Activated gamma-delta T cell treated with anti-CD3 and anti-CD28 coated beads, Interleukin-2, amount 50 U/mL, for 16 hours (primary cell): ENCODE measurements at places on chromosomes 13 and 19.

DNA sequence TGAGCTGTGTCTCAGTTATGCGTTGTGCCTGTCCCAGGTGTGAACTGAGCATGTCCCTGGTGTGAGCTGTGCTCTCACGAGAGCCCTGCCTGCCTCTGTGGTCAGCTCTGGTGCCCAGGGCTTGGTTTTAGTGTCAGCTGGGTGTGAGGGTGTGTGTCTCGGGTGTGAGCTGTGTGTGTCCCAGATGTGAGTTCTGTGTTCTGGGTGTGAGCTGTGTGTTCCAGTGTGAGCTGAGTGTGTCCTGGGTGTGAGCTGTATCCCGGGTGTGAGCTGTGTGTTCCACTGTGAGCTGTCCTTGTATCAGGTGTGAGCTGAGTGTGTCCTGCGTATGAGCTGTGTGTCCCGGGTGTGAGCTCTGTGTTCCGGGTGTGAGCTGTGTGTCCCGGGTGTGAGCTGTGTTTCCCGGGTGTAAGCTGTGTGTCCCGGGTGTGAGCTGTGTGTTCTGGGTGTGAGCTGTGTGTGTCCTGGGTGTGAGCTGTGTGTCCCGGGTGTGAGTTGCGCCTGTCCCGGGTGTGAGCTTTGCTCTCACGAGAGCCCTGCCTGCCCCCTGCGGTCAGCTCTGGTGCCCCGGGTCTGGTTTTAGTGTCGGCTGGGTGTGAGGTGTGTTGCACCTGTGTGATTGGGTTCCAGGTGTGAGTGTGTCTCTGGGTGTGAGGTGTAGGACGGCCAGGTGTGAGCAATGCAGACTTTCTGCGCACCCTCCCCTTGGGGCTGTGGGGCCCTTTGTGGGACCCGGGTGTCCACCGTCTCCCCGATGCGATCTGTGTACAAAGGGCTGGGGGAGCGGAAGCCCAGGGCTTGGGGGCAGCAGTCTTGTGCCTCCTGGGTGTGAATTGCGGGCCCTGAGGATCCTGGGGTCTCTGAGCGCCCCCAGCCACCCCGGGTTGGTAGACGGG lies 7.1 kb upstream of the PEAK3 start:
- no peak for DNase-seq

DNA sequence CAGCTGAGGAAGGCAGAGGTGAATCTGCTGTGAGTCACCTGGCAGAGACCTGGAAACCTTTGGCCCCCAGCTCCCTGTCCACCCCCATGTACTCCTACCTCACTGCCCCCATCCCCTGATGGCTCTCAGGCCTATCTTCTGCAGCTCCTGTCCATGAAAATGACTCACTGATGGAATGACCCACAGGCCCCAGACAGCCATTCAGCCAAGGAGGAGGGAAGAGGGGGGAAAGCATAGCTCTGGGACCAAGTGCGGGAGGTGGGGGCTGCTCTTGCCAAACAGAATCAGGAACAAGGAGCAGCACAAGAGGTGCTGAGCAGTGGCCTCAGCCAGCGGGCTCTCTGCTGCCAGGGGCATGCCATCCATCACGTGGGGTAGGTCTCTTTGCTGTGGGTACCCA lies 111.4 kb upstream of the C1QTNF9B start:
- DNase-seq = no peak

DNA sequence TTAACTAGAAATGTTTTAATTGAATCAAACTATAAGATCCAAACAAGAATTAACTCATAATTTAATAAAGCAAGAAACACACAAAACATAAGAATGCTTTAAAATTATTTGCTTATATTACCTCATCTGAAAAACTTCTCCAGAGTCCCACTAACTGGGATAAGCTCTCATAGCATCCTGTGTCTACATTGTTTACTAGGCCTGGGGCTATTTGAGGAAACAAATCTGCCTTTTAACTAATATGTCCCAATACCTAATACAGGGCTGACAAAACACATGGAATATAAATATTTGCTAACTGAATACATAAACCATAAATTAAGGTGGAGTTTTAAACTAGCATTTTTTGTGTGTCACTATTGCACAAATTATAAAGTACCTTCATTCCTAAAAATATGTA lies 1399.8 kb upstream of the SLC10A2 start:
- no peak for DNase-seq

GRCh38 chr13:113048766-113049165 lies 56.8 kb upstream of the F7 start:
- DNase-seq = no peak

- no peak for DNase-seq
Observed at GRCh38 chr19:35560677-35561076, 2.8 kb downstream of the ATP4A start.

- DNase-seq = no peak
Observed at GRCh38 chr19:45881909-45882528, 3.9 kb downstream of the IRF2BP1 start.

DNA sequence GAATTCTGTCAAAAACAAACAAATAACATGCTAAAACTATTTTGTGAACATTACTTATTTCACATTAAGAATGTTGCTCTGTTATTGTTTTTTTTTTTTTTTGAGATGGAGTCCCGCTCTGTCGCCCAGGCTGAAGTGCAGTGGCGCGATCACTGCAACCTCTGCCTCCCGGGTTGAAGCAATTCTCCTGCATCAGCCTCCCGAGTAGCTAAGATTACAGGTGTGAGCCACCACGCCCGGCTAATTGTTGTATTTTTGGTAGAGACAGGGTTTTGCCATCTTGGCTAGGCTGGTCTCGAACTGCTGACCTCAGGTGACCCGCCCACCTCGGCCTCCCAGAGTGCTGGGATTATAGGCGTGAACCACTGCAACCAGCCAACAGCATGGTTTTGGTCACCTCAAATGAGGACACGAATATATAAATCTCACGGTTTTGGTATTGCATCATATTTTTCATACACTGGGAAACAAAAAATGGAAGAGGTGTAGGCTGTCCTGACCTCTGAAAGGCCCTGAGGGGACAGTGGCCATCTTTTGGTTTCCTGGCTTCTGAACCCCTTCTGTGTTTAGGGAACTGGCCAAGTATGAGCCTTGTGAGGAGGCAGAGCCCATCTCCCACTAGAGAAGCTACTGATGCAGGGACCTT lies 25.5 kb downstream of the GPR42 start:
- no peak for DNase-seq

DNA sequence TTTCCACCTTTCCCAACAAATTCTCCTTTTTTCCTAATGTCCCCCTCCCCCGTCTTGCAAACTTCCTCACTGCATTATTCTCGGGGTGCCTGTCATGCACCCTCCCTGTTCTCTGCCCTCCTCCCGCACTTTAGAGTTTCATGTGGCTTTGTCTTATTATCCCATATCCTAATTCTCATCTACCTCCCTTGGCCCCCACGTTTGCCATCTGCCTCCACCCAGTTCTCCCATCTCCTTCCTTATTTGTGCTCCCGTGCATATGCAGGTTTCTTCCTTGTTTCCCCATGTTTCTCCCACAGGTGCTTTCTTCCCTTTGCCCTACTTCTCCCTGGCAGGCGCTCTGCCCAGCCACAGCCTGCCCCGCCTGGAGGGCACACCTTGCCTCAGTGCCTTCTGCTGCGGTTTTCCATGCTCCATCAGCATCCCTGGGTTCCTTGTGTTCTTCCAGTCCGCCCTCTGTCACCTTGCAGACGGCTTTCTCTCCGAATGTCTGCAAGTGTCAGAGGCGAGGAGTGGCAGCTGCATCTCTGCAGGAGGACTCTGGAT lies 1.5 kb downstream of the SPATA13 start:
- DNase-seq = no peak

DNA sequence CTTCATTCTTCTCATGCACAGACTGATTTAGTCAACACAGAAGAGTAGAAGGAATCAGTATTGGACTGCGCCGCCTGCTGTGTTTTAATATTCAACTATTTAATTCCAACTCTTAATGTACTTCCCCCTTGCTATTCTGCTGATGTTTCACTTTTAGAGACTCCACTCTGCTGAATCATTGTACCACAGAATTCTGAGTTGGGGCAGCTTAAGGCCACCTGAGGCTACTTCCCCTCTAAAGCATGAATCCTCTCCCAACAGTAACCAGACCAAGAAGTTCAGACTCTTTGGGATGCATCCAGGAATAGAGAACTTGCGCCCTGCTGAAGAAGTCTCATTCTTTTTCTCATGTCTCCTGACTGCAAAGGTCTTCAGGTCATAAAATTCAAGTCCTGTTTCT lies 708.8 kb downstream of the UQCRFS1 start:
- DNase-seq = no peak

DNA sequence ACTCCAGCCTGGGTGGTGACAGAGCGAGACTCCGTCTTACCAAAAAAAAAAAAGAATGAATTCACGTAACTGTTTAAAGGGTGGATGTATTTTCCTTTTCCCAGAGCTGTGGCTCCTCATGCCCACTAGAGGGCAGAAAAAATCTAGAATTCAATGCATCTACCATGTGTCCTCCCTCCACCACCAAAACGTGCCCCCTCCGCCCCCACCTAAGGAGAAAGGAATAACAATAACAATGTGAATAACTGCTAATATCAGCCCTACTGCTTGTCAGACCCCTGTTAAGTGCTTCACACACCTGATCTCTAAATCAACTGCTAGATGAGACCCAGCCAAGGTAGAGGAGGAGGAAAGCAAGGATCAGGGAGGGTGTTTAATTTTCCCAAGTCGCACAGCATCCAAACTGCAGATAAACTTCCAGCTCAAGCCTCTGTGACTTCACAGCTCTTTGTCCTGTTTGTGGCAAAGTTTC lies 20.2 kb upstream of the PNMA8B start:
- DNase-seq = no peak

GRCh38 chr19:1452802-1453524 lies 3.0 kb downstream of the APC2 start:
- DNase-seq = no peak

DNA sequence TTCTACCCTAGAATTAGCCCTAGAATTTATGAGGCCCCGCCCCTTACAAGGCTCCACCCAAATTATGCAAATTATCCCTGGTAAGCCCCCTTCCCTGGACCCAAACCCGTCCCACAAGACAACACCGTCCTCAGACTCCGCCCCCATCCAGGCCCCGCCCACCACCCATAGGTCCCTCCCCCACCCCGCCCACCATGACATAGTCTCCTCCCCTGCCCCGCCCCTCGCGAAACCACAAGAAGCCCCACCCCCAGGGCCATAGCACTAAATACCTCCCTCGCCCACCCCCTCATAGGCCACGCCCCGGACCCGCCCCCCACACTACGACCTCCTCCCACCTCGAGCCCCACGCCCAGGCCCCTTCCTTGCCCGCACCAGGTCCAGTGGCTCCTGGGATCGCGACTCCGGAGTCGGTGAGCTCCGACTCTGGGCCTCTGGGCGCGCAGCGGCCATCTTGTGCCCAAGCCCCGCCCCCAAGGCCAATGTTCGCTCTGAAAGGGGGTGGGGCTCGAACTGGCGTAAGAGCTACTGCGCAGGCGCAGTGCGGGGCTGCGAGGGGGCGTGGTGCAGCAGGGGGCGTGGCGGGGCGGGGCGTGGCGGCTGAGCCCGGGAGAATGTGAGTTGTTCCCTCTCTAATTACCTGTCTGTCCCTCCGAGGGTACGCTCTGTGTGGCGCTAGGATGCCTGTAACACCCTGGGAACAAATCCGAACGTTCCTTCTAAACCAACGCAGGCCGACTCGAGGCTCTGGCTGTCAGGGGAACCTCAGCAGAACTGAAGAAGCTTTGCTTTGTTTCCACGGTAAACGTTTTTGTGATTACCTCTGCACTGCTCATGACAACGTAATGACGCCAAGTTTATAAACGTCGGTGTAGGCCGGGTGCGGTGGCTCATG lies at the start of gene ZNF784:
ZNF784 (minus strand) TSS at position 458 of the 895 bp plus-strand sequence; CDS start at position 453, 5 bp downstream.
- DNase-seq = peak; percentile 91
